ENCODE measurements at places on chromosomes 3 and 15. TPM values are rescaled to one million over a fixed set of nuclear protein-coding genes. Genes with fewer than 3 reads are reported as not detected.
A peak's percentile ranks its signal among the peaks of the same experiment; 100 is the strongest.

GRCh38 chr3:181328346-181328745 lies 338.8 kb upstream of the DNAJC19 start:
- H3K36me3 ChIP-seq = no peaks in the 10 kb centered on the region
- H3K27ac ChIP-seq = no peak overlapping the region
- no peak for DNase-seq
- H3K4me3 ChIP-seq = no peak overlapping the region

- no peak overlapping the region for H3K4me3 ChIP-seq
- H3K27ac ChIP-seq = no peak overlapping the region
- no peaks in the 10 kb centered on the region for H3K36me3 ChIP-seq
- peak; percentile 56 for DNase-seq
These were observed 176.2 kb upstream of the TOPAZ1 start for GRCh38 chr3:44065311-44066094.

DNA sequence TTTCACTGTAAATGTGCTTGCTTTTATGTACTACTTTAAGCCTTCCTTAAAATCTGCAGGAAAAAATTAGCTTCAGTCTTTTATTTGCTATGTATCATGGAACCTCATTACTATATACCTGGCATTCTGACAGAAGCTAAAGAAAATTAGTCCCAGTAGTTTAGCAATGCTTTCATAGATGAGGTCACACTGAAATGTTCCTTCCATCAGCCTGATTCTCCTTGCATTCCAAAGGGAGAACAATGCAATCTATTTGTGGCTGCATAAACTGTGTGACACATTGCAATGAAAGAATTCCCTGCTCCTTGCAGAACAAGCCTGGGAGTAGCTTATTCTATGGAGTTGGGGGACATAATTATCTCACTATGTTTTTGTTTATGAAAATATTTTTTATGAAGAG lies 691.5 kb upstream of the ARPP21 start:
- DNase-seq = no peak
- H3K27ac ChIP-seq = no peak overlapping the region
- H3K4me3 ChIP-seq = no peak overlapping the region
- no peaks in the 10 kb centered on the region for H3K4me1 ChIP-seq
- H3K36me3 ChIP-seq = no peaks in the 10 kb centered on the region
- no peaks in the 10 kb centered on the region for H3K27me3 ChIP-seq

- H3K4me1 ChIP-seq = peaks cover 6% of the 10 kb centered on the region
- no peak overlapping the region for H3K27ac ChIP-seq
- no peak for DNase-seq
These were observed 46.8 kb downstream of the DNAJC13 start for GRCh38 chr3:132464066-132464465.

Gene CFAP100
- total RNA-seq = not detected

Gene DIPK2A
- 28.0 TPM for total RNA-seq

Gene GOLGA6D
- 2.6 TPM for total RNA-seq

DNA sequence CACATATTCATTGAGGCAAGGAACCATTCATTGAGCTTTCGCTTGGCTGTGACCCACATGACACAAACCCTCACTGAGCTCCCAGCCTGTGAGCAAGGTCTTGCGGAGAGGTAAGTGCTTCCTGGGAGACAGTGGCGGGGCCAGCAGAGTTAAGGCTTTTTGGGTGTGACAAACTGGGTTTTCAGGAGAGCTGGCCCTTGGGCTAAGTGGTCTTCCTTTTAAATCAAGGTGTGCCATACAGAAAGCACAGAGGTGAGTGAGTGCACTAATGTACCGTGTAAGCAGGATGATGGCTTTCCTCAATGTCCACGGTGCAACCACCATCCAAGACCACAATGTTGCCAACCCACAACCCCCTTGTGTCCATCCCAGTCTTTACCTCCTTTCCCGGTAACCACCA lies 28.6 kb downstream of the POMGNT2 start:
- no peak for DNase-seq
- H3K36me3 ChIP-seq = peaks cover 34% of the 10 kb centered on the region
- H3K4me1 ChIP-seq = no peaks in the 10 kb centered on the region

DNA sequence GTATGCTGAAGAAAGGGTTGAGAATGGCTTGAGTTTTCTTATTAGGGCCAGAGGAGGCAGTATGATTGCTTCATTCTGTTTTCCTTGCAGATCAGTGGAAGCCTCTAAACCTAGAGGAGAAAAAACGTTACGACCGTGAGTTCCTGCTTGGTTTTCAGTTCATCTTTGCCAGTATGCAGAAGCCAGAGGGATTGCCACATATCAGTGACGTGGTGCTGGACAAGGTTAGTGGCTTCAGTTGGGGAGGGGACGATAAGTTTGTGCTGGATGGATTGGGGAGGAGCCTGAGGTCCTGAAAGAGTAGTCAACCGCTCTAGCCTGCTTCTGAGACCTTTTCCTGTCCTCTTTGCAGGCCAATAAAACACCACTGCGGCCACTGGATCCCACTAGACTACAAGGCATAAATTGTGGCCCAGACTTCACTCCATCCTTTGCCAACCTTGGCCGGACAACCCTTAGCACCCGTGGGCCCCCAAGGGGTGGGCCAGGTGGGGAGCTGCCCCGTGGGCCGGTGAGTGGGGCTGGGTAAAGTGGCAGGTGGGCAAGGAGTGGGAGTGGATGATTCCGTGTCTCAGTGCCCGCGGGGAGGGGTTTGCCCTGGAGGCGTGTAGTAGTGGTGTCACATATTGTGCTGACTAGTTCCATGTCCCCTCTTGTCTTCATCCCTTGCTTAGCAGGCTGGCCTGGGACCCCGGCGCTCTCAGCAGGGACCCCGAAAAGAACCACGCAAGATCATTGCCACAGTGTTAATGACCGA lies 8.5 kb downstream of the EIF4G1 start:
- no peak overlapping the region for H3K4me3 ChIP-seq
- H3K27ac ChIP-seq = no peak overlapping the region
- no peak for DNase-seq
- H3K36me3 ChIP-seq = peaks cover 80% of the 10 kb centered on the region
- no peaks in the 10 kb centered on the region for H3K27me3 ChIP-seq

DNA sequence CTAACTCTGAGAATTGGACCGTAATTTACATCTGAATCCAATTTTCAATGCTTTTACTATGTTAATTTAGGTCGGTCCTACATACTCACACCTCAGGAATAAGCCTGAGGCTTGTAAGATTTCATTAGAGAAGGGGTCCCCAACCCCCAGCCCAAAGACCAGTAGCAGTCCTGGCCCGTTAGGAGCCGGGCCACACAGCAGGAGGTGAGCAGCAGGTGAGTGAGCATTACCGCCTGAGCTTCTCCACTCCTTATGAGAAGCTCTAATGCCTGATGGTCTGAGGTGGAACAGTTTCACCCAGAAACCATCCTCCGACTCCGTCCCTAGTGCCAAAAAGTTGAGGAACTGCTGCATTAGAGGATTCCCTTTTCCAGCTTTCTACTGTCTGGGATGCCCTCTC lies 757.3 kb downstream of the SI start:
- H3K4me1 ChIP-seq = peaks cover 21% of the 10 kb centered on the region
- no peak overlapping the region for H3K4me3 ChIP-seq
- H3K27ac ChIP-seq = peak overlapping the region; percentile 27
- DNase-seq = peak; percentile 19
- no peaks in the 10 kb centered on the region for H3K36me3 ChIP-seq
- H3K27me3 ChIP-seq = no peaks in the 10 kb centered on the region

DNA sequence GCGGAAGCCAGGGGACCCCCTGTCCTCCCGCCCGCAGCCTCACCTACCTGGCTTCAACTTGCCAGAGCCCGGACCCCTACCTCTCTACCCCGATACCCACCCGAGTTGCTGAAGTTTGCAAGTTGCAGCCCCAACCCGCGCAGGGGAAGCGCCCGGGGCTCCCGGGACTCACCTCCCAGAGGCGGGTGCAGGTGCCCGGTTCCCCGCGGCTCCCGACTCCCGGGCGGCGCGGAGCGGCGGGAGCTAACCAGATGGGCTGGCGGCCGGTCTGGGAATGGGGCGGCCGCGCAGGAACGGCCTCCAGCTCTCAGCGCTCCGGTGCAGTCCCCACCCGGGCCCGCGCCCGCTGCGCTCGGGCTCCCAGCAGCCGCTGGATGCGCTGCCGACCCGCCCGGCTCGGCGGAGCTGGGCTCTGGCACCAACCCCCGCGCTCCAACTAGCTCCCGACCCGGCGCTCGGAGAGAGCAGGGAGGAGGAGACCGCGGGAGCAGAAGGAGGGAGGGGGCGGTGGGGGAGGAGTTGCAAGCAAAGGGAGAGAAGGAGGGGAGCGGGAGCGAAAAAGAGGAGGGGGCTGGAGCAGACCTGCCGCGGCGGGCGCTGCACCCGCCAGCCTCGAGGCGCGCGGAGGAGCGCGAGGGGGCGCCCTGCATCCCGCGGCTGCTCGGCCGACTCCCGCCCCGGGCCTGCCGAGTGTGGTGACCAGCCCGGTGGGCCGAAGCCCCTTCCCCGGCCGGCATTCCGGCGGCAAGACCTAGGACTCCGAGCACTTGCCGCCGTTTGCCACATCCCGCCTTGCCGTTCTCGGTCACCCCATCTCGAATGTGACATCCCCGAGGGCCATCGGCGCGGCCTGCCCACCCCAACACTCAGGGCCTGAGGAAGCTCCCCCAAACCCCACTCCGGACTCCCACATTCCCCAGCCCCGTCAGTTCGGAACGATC lies at the start of gene SEMA5B:
Gene SEMA5B, minus strand, starts transcription at position 472 of the 941 bp plus-strand sequence. CDS start 66,500 bp downstream, outside the sequence.
- peaks cover 49% of the 10 kb centered on the region for H3K27me3 ChIP-seq
- peaks cover 3% of the 10 kb centered on the region for H3K36me3 ChIP-seq
- no peak within 1 kb of the TSS for H3K27ac ChIP-seq
- H3K4me1 ChIP-seq = peaks cover 40% of the 10 kb centered on the region

Data from WTC11 (cell line).